ENCODE measurements at places on chromosomes 2 and 18. TPM values are rescaled to one million over a fixed set of nuclear protein-coding genes. Genes with fewer than 3 reads are reported as not detected.

GRCh38 chr2:68995916-68996315 is 17.1 kb upstream of the ANTXR1 start:
- peaks cover 5% of the 10 kb centered on the region for H3K27me3 ChIP-seq
- no peak overlapping the region for H3K4me3 ChIP-seq
- no peak for DNase-seq
- no peaks in the 10 kb centered on the region for H3K4me1 ChIP-seq

- no peak for DNase-seq
- H3K27me3 ChIP-seq, result peaks cover 100% of the 10 kb centered on the region
- H3K4me1 ChIP-seq, result peaks cover 28% of the 10 kb centered on the region
- H3K36me3 ChIP-seq, result no peaks in the 10 kb centered on the region
- no peak overlapping the region for H3K27ac ChIP-seq
Measured at GRCh38 chr2:153477636-153478288, 800 bp downstream of the RPRM start.

DNA sequence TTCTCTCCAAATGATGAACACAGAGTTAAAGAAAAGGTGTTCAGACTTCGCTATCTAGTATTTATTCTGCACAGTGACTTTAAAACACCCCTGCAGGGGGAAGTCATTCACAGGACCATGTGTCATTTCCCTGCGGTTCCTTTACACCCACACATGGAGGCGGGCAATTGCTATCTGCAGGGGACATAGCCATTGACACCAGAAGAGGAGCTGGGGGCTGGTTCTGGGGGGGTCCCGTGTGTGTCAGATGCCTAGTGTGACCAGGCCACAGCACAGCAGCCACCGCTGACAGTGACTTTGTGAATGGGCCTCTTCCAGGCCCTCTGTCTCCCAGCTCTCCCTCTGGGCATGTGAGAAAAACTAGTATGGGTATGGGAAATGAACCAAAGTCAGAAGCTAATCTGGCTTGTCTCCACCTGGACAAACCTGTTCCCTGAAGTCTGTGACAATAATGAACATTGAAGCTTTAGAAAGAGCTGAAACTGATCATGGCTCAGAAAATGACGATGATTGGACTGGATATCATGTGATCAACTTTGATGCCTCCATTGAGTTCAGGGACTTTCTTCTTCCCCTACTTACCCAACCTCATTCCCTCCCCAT is 7.5 kb upstream of the GBX2 start:
- H3K36me3 ChIP-seq, result no peaks in the 10 kb centered on the region
- peaks cover 100% of the 10 kb centered on the region for H3K27me3 ChIP-seq
- no peak overlapping the region for H3K27ac ChIP-seq

GRCh38 chr2:102606353-102606752 is 13.0 kb upstream of the SLC9A2 start:
- peaks cover 23% of the 10 kb centered on the region for H3K27me3 ChIP-seq
- H3K4me1 ChIP-seq, result no peaks in the 10 kb centered on the region
- DNase-seq, result no peak

DNA sequence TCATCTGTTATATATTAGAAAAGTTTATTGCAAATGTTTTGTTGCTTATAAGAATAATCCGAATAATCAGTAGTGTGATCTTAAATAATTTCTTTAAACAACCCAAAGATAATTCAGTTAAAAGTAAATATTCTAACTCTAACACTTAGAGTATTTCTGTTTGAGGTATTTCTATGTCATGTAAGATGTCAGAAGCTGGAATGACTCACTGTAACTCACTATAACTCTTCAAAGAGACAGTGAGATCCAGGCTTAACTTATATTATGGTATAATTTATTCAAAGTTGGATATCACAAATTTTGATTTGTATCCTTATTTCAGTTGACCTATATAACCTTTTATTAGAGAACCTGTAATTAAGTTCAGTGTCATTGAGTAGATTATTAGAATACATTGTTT is 6.9 kb downstream of the MBD5 start:
- H3K4me3 ChIP-seq, result no peak overlapping the region
- H3K27me3 ChIP-seq, result no peaks in the 10 kb centered on the region
- no peak overlapping the region for H3K27ac ChIP-seq
- peaks cover 56% of the 10 kb centered on the region for H3K4me1 ChIP-seq
- H3K36me3 ChIP-seq, result no peaks in the 10 kb centered on the region
- DNase-seq, result no peak

GRCh38 chr2:37615804-37616676 is 55.4 kb downstream of the CDC42EP3 start:
- H3K27me3 ChIP-seq, result no peaks in the 10 kb centered on the region
- H3K27ac ChIP-seq, result no peak overlapping the region
- no peak overlapping the region for H3K4me3 ChIP-seq

- H3K36me3 ChIP-seq, result no peaks in the 10 kb centered on the region
- H3K4me1 ChIP-seq, result no peaks in the 10 kb centered on the region
- no peak for DNase-seq
- H3K27ac ChIP-seq, result no peak overlapping the region
- H3K4me3 ChIP-seq, result no peak overlapping the region
Measured at GRCh38 chr2:170587922-170588321, 127.2 kb upstream of the SP5 start.

- H3K36me3 ChIP-seq, result no peaks in the 10 kb centered on the region
- no peak overlapping the region for H3K4me3 ChIP-seq
- peaks cover 20% of the 10 kb centered on the region for H3K27me3 ChIP-seq
- no peaks in the 10 kb centered on the region for H3K4me1 ChIP-seq
Measured at GRCh38 chr2:220198896-220199295, 571.5 kb downstream of the SLC4A3 start.

GRCh38 chr2:1775511-1776035 is 31.3 kb upstream of the PXDN start:
- H3K27me3 ChIP-seq, result peaks cover 33% of the 10 kb centered on the region
- no peaks in the 10 kb centered on the region for H3K4me1 ChIP-seq
- H3K27ac ChIP-seq, result no peak overlapping the region
- DNase-seq, result no peak

DNA sequence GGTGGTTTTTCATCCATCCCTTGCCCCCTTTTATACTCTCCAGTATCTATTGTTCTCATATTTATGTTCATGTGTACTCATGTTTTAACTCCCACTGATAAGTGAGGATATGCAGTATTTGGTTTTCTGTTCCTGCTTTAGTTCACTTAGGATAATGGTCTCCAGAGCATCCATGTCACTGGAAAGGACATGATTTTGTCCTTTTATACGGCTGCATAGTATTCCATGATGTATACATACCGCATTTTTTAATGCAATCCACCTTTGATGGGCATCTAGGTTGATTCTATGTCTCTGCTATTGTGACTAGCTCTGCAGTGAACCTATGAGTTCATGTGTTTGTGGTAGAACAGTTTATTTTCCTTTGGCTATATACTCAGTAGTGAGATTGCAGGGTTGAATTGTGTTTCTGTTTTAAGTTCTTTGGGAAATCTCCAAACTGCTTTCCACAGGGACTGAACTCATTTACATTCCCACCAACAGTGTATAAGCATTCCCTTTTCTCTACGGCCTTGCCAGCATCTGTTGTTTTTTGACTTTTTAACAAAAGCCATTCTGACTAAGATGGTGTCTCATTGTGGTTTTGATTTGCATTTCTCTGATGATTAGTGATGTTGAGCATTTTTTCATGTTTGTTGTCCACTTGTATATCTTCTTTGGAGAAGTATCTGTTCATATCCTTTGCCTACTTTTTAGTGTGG is 420.2 kb downstream of the THSD7B start:
- no peaks in the 10 kb centered on the region for H3K27me3 ChIP-seq
- no peak for DNase-seq

- H3K27me3 ChIP-seq, result no peaks in the 10 kb centered on the region
- no peak overlapping the region for H3K27ac ChIP-seq
- DNase-seq, result no peak
- H3K4me1 ChIP-seq, result no peaks in the 10 kb centered on the region
- no peak overlapping the region for H3K4me3 ChIP-seq
Measured at GRCh38 chr18:54622084-54622483, 31.0 kb downstream of the DYNAP start.

DNA sequence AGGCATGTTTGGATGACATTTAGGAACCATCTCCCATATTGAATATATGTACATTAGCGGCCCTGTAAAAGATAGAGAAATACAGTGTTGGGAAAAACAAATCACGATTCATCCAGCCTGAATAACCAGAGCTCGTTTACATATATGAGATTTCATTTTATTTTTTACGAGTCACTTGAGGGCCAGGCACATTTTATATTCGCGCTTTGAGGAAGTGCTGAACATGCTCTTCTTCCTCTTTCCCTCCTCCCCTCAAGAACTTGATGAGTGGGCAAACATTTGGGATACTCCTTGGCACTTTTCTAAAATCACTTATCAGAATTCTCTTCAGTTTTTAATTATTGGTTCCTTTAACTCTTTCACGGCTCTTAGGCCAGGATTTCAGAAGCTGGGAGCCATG is 268.0 kb upstream of the TANK start:
- H3K4me1 ChIP-seq, result peaks cover 10% of the 10 kb centered on the region
- no peaks in the 10 kb centered on the region for H3K27me3 ChIP-seq
- no peak overlapping the region for H3K27ac ChIP-seq
- no peak overlapping the region for H3K4me3 ChIP-seq

GRCh38 chr2:73956218-73956865 is 28.4 kb upstream of the TET3 start:
- no peak overlapping the region for H3K27ac ChIP-seq
- no peak for DNase-seq
- peaks cover 9% of the 10 kb centered on the region for H3K4me1 ChIP-seq
- H3K4me3 ChIP-seq, result no peak overlapping the region

GRCh38 chr2:195795879-195796278 is 138.9 kb downstream of the SLC39A10 start:
- H3K27ac ChIP-seq, result no peak overlapping the region
- no peaks in the 10 kb centered on the region for H3K27me3 ChIP-seq
- no peaks in the 10 kb centered on the region for H3K36me3 ChIP-seq

DNA sequence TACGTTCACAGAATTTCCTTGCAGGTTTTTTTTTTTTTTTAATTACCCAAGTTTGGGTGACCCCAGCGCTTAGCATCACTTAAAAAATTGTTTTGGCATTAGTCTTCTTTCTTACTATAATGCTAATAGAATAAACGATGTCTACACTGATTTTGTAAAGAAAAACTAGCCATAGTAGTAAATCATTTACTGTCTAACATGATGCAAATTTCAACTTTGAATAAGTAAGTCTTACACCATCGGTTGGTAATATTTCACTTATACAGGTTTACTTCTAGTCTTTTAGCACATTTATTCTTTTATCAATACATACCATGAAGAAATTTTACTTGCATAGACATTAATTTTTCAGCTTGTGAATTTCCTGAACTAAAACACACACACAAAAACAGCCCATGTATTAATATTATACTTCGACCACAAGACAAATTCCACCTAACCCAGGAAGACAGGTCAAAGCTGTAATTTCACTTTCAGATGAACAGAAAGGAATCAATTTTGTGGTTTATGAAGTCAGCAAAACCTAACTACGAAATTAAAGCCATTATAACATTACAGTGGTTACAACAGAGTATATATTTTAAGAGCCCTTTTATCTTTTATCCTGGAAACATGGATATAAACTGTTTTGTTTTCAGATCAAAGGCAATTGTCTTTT is 1.9 kb downstream of the YES1 start:
- H3K4me3 ChIP-seq, result peak overlapping the region; percentile 95
- no peak for DNase-seq
- H3K27ac ChIP-seq, result peak overlapping the region; percentile 96

GRCh38 chr2:38239452-38239851 is 137.6 kb downstream of the ATL2 start:
- no peak overlapping the region for H3K27ac ChIP-seq
- H3K4me3 ChIP-seq, result no peak overlapping the region
- H3K36me3 ChIP-seq, result no peaks in the 10 kb centered on the region
- no peak for DNase-seq
- no peaks in the 10 kb centered on the region for H3K4me1 ChIP-seq

DNA sequence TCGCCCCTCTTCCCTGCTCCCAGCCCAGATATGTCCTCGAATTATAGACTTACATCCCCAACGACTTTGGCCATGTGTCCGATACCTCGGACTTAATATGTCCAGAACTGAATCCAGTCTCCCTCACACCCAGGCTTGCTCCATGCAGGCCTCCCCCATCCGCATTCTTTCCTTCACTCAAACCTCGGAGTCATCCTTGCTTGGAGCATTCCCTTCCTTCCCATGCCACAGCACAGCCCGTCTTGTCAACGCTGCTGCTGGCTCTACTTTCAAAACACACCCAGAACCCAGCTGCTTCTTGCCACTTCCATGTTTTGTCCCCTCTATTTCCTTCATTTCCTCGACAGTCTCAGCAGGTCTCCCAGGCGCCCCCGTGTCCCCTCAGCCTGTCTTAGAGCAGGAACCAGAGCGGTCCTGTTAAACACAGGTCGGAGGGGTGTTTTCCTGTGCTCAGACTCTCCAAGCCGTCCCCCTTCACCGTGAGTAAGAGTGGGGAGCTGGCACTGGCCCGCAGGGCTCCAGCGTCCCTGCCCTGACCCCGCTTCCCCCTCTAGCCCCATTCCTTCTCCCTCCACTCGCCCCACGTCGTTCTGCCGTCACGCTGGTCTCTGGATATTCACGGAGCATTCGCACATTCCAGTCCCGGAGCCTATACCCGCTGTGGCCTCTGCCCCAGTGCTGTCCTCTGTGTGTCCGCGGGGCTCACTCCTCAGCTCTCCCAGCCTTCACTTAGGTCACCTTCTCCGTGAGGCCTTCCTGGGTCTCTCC is 54.4 kb downstream of the VAPA start:
- H3K27ac ChIP-seq, result no peak overlapping the region
- H3K4me1 ChIP-seq, result no peaks in the 10 kb centered on the region
- no peaks in the 10 kb centered on the region for H3K27me3 ChIP-seq
- no peak for DNase-seq

DNA sequence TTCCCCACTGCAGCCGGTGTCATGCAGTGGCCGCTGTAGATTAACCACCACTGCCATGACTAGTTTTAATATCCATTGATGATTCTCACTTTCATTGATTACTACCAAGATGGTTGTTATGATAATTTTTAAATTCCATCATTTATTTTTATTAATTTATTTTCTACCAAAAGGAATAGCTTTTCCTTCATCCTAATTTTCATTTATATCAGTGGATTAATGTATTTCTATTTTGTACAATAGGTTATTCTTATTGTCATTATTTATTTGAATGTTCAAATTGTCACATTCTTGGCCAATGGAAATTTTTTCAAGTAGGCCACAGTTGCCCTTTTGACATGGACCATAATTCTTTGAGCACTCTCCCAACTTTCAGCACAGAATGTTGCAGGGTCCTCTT is 374.9 kb upstream of the VWC2L start:
- no peak overlapping the region for H3K4me3 ChIP-seq
- H3K4me1 ChIP-seq, result no peaks in the 10 kb centered on the region
- no peaks in the 10 kb centered on the region for H3K36me3 ChIP-seq
- H3K27ac ChIP-seq, result no peak overlapping the region
- DNase-seq, result no peak

Gene INHBB
- 3.2 TPM for total RNA-seq

Gene CAPN13
- total RNA-seq, result not detected

Gene MDH1B
- 0.69 TPM for total RNA-seq

Gene RBMS1
- total RNA-seq, result 56.2 TPM

Gene TEKT4
- not detected for total RNA-seq

Gene MLPH
- 73.5 TPM for total RNA-seq

Gene RAB10
- 86.1 TPM for total RNA-seq

Measured in left ventricle myocardium inferior (tissue), 1 donor.